ENCODE measurements at places on chromosomes 16 and 17.

GRCh38 chr17:39016193-39017153, 49.3 kb upstream of the FBXO47 start:
- DNase-seq: no peak

- DNase-seq: no peak
These were observed 87.7 kb downstream of the UTP18 start for GRCh38 chr17:51347851-51348584.

GRCh38 chr16:57372372-57373116, at the start of gene CX3CL1:
CX3CL1 (plus strand) TSS chr16:57372490; CDS start chr16:57372569, 79 bp downstream.
- no peak for DNase-seq

DNA sequence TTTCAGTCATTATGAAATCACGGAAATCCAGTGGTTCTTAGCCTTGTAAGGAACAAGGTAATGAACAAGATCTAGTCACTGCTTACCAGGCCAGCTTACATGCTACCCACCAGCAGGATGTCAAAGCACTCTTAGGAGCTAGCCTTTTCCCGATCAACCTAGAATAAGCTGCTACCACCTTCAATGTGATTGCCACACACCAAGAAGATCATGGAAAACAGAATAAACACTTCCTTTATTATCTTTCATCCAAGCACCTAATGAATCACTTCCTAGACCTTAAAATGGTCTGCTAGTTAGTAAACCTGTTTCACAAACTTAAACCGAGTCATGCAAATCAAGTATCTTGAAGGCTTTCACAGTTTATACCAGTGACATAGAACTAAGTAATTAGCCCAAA, 5.0 kb downstream of the BBS2 start:
- no peak for DNase-seq

- DNase-seq: no peak
These were observed 116.5 kb downstream of the ZNF423 start for GRCh38 chr16:49739381-49739780.
